ENCODE measurements at places on chromosomes 1 and 21.

DNA sequence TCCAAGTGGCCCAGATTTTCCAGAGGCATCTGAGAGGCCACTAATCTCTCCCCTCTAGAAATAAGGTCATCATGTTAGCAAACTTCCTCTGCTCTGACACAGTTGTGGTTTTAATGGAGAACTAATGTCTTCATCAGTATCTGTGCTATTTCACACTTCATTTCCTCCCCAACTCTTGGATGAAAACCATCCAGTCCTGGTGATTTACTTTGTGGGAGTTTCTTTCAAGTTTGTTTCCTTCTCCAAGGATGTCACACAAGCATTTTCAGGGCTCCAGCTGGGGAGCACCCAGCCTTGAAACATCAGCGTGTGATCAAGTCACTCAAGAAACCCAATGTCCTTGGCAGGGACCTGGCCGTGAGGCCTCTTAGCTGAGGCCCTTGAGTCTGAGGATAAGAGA, 38.8 kb downstream of the TBX15 start:
- DNase-seq = no peak

DNA sequence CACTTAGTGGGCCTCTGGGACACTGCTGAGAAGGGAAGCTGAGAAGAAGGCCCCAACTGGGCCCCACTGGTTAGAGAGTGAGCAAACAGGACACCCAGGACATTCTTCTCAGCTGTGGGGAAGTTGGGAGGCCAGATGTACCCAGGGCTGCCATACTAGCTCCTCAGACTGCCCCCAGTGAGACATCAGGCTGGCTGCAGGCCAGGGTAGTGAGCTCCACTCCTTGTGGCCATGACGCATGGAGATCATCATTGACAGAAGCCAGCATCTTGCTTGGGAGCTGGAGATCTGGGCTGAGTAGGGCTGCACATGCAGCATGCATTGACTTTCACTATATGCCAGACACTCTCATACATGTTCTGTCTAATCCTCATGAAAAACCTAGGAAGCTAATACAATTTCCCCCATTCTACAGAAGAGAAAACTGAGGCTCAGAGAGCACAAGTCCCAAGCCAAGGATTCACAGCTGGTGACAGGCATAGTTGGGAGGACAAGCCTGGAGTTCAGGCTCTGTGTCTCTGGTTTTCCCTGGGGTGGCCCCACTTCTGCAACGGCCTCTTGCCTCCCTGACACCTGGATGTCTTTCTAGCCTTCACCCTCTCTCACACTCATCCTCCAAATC, 24.1 kb upstream of the MYCL start:
- no peak for DNase-seq

GRCh38 chr21:34517039-34517438, 5.0 kb upstream of the KCNE1 start:
- no peak for DNase-seq

- DNase-seq = no peak
Measured at GRCh38 chr1:107919953-107920352, 45.0 kb downstream of the VAV3 start.

GRCh38 chr21:33668180-33668579, 25.9 kb downstream of the ITSN1 start:
- no peak for DNase-seq

DNA sequence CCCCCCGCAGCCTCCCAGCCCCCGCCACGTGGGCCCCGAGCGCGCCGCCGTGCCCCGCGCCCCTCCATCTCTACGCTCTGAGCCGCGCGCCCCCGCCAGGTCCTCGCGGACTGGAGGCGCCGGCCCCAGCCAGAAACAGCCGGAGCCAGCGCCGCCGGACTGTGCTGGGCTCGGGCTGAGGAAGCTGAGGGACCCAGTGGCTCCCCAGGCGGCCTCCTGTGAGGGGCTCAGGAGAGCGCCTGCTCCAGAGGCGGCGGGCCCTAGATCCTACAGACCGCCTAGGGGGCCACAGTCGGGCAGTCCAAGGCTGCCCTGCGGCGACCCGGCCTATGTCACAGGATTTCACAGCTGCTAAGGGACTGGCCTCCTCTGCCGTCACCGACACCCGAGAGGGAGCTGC, 82.1 kb downstream of the NENF start:
- DNase-seq = no peak

- DNase-seq = no peak
Measured at GRCh38 chr1:236063919-236064673, 794 bp downstream of the NID1 start.

DNA sequence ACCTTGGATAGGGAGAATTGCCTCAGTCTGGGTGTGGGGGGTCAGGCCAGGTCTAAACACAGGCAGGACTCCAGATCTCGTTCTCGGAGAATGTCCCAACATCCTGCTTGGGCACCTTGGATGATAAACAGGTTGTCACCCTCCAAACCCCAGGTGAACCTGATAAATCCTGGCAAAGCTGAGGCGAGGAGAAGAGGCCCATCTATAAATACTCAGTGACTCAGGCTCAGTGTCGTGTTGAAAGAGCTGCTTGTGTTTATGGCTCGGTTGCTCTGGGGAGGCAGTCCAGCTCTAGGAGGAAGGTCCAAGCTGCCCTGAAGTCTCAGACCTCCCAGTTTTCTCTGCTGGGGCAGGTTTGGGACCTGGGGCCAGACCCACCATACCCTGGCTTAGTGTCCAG, 15.8 kb upstream of the TRIM63 start:
- no peak for DNase-seq

GRCh38 chr1:112528076-112528475, 19.3 kb downstream of the WNT2B start:
- no peak for DNase-seq

DNA sequence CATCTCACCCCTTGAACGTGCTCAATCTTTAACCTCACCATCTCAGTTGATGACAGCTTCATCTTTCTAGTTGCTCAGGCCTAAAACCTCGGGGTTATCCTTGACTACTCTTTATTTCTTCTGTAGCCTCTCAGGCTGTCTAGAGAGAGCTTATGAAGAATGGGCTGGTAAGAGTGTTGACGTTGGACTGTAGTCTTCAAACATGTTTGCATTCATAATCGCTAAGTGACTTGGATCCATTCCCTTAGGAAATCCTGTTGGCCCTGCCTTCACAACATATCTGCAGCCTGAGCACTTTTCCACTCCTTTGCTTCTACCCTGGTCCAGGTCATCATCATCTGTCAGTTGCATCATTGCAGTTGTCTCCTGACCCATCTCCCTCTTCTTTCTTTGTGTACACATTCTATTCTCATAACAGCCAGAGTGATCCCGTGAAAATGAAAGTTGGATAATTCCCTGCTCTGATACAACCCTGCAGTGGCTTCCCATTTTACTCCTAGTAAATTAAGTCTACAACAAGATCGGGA, 10.5 kb downstream of the UCK2 start:
- DNase-seq = no peak

GRCh38 chr1:168771104-168771630, 42.2 kb upstream of the DPT start:
- DNase-seq = no peak

Data from HCT116 (cell line).